ENCODE measurements at places on chromosomes 1 and 21.

DNA sequence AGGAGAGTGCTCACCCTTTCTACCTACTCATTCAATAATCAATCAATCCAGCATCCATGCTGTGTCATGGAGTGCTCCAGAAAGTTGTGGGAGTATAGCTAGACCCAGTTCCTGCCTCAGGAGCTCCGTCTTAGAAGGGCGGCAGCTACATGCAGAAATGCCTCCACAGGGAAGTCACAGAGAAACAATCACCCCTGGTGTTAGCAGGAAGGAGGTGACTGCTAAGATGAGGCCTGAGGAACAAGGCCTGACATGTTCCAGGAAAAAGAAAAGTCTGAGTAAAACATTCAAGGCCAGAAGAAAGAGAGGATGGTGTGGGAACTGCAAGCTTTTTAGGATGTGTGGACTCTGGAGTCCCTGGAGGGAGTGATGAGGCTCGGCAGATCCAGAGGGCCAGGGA lies 142.5 kb upstream of the MAGI3 start:
- DNase-seq = no peak

DNA sequence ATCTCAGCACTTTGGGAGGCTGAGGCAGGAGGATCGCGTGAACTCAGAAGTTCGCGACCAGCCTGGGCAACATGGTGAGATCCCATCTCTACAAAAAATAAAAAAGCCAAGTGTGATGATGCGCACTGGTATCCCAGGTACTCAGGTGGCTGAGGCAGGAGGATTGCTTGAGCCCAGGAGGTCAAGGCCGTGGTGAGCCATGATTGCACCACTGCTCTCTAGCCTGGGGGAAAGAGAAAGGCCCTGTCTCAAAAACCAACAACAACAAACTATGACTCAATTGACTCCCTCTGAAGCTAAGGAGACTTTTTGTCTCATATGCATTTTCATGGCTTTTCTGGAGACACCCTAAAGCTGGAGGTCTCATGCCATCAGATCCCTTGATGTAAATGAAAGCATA lies 118.8 kb downstream of the CCDC185 start:
- DNase-seq = no peak

DNA sequence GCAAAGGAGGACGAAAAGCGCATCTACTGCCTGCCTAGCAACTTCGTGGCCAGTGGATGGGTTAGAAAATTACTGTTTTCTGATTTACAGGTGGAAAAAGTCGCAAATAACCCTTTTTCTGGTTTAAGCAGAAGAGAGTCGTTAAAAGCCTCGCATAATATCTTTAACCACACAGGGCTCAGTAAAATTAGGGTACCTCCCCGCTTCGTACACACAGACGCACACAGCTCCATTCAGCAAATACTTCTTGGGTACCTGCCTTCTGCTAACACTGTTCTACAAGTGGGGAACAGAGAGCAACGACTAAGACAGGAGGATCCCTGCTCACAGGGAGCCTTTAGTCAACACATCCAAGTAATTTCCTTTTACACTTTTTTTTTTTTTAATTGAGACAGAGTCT lies 704 bp downstream of the ALG6 start:
- no peak for DNase-seq

GRCh38 chr1:235722858-235723257 lies 73.3 kb upstream of the GNG4 start:
- no peak for DNase-seq

DNA sequence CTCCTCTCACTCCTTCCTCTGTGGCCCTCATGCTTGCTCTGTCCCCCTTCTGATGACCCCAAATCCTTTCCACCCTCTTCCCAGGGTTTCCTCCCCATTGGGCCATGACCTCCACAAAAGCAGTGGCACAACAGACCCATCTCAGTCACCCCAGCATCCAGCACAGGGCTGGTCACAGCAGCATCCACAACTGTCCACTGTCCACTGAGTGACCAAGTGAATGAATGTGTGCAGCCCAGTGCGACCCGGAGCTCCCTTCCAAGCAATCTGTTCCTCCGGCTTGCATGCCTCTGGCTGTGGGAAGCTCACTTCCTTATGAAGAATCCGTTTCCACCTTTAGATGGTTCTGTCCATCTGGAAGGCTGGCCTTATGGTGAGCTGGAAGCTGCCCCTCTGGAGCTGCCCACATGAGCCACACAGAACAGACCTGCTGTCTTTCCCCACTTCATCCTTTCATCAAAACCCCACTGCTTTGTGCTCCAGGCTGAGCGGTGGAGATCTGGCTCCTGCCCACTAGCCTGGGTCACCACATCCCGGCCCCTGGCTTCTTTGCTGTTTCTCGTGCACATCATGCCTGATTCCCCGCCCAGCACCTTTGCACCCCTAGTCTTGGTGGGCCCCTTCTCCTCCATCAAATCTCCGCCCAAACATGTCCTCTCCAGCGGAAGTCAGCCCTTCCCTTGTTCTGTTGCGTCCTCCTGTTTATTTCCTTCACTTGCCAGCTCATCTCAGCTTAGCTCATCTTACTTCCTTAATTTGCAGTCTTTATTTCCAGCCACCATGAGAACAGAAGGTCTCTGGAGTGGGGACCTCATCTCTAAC lies 56.4 kb downstream of the EDN2 start:
- no peak for DNase-seq

- DNase-seq = peak; percentile 81
Observed at GRCh38 chr1:60059468-60059867, 14.1 kb downstream of the C1orf87 start.

GRCh38 chr1:234272656-234273312 lies 100.5 kb upstream of the COA6 start:
- DNase-seq = peak; percentile 81

- DNase-seq = no peak
Observed at GRCh38 chr1:43271186-43272118, 1.7 kb downstream of the TMEM125 start.

GRCh38 chr1:240942901-240943300 lies 330.9 kb upstream of the GREM2 start:
- DNase-seq = no peak

DNA sequence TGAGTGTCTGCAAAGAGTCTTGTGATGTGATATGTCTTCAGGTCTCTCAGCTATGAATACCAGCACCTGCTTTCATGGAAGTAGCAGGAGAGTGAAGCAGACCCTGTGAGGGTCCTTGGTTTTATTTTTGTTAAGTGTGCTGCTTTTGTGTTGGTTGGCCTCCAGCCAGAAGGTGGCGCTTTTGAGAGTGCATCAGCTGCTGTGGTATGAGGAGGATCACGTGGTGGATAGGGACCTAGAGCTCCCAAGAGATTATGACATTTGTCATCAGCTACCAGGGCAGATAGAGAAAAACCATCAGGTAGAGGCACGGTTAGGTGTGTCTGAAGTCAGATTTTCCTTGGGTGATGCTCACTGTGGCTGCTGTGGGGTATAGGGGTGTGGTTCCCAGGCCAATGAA lies 1232.1 kb downstream of the MRPL39 start:
- no peak for DNase-seq

GRCh38 chr1:58782178-58783089 lies 1.4 kb downstream of the JUN start:
- DNase-seq = peak; percentile 41

DNA sequence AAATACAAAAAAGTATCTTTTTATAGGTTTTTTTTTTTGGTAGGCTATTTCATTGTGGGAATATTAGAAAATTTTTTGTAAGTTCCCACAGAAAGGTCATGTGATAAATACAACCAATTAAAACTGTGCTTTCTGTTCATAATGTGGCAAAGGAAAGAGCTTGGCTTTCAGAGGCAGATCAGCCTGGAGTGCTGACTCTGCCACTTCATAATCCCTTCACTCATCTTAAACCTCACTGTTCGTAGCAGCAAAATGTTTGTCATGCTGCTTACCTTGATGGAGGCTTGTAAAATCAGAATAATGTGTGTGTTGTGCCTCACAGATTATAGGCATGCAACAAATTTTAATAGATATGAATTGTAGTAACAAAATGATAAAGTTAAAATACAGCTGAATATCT lies 176.8 kb downstream of the ZP4 start:
- DNase-seq = no peak

DNA sequence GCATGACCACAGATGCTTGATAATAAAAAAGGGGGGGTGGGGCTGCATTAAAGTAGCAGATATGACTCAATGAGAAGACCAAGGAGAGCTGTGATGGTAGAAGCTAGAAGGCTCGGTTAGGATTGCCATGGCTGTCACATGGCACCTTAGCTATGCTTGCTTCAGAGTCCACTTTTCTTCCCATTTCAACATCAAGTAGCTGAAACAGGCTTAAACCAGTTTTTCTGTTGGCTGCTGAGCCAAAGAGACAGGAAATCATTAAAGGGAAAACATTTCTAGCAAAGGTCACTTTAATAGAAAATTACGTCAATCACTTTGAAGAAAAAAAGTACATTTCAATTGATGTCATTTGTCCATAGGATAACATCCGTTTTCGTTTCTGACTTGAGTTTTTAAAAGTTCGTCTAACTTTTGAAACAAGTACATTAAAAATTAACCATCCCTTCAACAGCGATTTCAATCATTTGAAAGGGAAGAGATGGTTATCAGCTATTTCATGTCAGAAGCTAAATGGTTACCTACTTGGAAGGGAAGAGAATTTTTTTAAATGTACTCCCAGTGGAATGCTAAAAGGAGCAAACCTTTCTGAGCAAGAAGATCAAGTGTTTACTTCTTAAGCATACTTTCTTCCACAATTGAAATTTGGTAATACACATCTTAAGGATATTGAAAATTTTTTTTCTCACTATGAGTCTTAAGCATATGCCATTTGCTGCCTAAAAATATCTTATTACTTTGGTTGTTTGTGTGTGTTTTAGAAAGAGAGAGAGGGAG lies 488.1 kb upstream of the PRMT6 start:
- no peak for DNase-seq

- DNase-seq = no peak
Observed at GRCh38 chr1:188670837-188671236, 1806.8 kb downstream of the BRINP3 start.

DNA sequence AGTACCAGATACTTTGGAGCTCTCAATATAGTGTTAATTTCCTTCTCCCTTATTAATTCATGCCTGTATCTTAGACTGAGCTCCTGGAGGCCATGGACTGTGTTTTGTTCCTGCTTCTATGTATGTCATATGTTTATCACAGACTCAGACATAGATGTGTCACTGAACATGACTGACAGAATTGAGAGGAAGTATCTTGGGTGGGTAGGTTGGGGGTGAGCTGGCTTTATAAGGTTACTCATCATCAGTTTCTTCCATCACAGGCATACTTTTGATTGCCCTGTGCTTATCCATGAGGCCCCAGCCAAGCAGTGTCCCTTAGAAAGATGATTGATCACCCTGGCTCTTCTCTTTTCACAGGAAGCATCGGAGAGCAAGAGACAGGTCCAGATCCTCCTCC lies 5.6 kb upstream of the SH3D21 start:
- DNase-seq = no peak

- no peak for DNase-seq
Observed at GRCh38 chr1:234348964-234349363, 24.3 kb upstream of the COA6 start.

GRCh38 chr1:44790968-44791801 lies 3.2 kb upstream of the BEST4 start:
- no peak for DNase-seq

- DNase-seq = no peak
Observed at GRCh38 chr1:227944090-227944930, 3.4 kb downstream of the WNT9A start.

DNA sequence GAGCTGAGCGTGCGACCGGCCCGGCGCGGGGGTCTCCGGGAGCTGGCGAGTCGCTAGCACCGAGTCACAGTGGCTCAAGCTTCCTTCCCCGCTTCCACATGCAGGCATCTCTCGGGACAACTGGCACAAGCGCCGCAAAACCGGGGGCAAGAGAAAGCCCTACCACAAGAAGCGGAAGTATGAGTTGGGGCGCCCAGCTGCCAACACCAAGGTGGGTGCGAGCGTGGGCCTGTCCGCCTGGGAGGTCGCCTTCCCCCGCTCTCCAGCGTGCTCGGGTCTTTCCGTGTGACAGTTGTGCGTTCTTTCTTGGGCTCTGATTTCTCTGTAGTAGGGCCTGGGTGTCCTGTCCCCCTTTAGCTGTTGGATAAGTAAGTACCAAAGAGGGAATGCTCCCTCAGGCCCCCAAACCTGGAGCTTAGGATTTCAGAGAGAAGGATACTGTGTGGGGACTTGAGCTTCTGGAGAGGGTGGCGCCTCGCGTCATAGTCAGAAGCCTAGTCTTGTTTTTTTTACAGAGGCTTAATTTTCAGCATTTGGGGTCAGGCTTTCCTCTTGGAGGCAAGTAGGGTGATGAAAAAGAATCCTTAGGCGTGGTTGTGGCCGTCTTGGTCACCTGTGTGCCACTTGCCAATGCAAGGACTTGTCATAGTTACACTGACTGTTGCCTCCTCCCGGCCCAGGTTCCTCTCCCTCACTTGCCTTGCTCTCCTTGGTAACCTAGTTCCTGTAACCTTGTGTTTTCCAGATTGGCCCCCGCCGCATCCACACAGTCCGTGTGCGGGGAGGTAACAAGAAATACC lies 790 bp downstream of the RPS8 start:
- DNase-seq = no peak

DNA sequence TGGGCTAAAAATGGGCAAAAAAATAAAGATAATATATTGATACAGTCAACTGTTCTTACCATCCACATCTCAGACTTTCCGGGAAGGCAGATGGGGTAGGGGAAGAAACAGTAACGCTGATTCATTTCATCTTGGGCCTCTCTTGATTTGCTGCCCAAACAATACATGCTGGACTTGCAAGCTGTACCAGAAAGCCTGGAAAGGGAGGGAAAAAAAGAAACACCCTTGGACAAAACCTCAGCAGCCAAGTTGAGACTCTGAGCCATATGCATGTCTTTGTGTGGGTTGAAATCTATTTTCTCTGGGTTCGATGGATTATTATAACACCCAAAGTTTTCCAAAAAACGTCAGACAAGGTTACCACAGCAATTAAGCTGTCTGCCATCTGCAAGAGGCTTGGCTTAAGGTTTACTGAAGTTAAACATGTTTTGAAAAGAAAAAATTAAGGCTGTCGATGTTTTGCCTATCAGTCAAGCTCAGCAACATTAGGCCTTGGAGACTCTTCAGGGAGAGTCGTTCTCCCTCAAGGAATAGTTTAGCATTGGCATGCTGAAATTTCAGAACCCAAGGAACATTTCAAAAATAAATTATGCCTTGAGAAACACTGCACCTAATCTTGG lies 71.2 kb downstream of the PSMG1 start:
- no peak for DNase-seq

GRCh38 chr1:40385437-40386358 lies 12.2 kb downstream of the SMAP2 start:
- DNase-seq = no peak

DNA sequence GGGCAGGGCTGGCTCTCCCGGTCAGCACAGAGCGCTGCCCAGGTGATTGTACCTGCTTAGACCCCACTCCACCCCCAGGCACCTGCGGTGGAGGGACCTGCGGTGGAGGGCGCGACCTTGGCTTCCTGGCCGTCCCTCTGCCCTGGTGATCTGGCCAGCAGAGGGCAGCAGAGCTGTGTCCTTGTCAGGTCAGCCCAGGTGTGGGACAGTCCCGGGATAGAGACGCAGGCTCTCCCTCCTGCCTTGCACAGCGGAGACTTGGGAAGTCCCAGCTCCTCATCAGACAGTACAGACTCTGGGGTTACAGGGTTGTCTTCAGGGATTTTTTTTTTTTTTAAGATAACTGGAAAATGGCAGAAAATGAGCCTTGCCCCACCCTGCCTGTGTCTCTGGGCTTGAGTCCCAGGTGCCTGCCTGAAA lies 10.0 kb downstream of the SLX9 start:
- DNase-seq = no peak

GRCh38 chr1:207084701-207085180 lies 3.9 kb upstream of the C4BPB start:
- peak; percentile 39 for DNase-seq

All from NCI-H2081 (cell line).